Natural killer cell (primary cell): ENCODE measurements at places on chromosomes 12 and 14.

GRCh38 chr12:56476143-56476542, 7.8 kb downstream of the SPRYD4 start:
- DNase-seq: no peak

- no peak for DNase-seq
These were observed 24.9 kb downstream of the VPS37B start for GRCh38 chr12:122870867-122871664.

GRCh38 chr12:64105026-64105425, 117.1 kb downstream of the KICS2 start:
- DNase-seq: no peak

- DNase-seq: no peak
These were observed 292.0 kb downstream of the FBXL14 start for GRCh38 chr12:1302201-1302870.

GRCh38 chr14:104103061-104103445, 17.6 kb downstream of the ASPG start:
- DNase-seq: no peak

DNA sequence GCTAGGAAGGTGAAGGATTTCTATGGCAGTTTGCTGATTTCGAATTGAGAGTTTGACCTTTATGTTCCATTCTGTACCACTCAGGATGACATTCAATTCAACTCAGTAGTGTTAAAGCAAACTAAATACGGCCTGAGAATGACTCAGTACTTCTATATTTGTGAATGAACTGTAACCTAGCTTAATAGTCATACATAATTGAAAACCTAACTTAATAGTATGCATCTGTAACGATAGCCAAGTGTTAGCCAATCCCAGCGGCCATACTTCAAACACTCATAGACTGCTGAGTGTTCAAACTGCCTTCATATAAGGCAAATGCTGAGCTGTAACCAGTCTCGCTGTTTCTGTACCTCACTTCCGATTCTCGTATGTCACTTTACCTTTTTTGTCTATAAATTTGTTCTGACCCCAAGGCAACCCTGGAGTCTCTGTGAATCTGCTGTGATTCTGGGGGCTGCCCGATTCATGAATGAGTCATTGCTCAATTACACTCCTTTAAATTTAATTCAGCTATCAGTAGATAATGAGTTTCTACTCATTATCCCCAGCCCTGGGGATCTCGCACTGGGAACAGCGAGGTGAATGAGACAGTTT, 98.5 kb upstream of the SLC24A4 start:
- DNase-seq: no peak

DNA sequence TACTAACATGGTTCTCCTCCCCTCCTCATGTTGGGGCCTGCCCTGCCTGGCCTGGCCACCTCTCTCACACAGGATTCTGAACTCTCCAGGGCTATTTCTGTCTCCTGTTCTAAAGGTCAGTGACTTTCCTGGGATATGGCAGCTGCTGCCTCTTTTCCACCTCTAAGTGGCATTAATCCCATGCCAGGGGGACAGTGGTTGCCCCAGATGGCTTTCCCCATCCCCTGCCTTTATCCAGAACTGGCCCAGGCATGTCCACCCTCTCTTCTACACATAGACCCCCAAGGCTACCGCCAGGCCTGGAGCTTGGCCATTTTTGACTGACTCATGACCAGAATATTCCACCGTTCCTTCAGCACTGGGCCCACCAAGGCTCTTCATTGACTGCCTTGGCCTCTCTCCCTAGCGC, 90.4 kb downstream of the IRF2BPL start:
- DNase-seq: no peak

GRCh38 chr14:21227981-21228380, 41.3 kb downstream of the HNRNPC start:
- no peak for DNase-seq

GRCh38 chr12:131454418-131455217, 256.3 kb upstream of the SFSWAP start:
- DNase-seq: peak; percentile 14

GRCh38 chr12:107477947-107478610, 207.5 kb upstream of the PWP1 start:
- no peak for DNase-seq

DNA sequence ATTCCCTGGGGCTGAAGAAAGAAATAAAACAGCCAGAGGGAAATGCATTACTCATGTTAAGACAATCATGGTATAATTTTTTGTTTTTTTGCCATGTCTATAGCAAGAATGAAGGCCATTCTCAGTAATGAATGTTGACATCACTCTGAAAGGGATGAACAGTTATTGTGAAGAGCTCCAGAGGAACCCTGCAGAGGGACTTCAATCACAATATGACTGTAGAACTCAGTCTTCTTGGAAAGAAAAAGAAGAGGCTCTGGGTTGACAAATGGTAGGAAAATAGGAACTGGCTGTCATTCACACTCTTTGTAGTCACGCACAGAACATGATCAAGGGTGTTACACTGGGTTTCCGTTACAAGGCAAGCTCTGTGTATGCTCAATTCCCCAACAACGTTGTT, 73.8 kb upstream of the DACT1 start:
- no peak for DNase-seq

GRCh38 chr12:45168976-45169375, 46.9 kb upstream of the ANO6 start:
- no peak for DNase-seq
